Brain microvascular endothelial cell (primary cell): ENCODE measurements at places on chromosomes 2 and 18.

- DNase-seq, result no peak
Measured at GRCh38 chr2:84636080-84636971, 120.0 kb downstream of the DNAH6 start.

DNA sequence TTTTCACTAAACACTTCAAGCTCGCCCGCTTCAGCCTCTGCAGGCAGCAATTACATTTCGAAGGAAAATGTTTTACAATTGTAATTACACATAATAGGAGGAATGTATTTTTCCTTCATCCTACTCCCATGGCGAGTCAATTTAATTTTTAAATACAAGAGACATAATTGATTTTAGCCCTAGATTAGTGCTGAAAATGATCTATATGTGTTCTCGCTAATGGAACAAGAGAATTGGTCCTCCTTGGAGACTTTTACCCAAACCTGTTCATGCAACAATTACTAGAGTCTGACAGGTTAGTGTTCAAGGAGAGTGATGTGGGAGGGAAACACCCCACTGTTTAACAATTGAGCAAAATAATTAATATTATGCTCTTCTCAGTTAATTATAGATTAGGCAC, 509.4 kb upstream of the SETBP1 start:
- DNase-seq, result no peak

DNA sequence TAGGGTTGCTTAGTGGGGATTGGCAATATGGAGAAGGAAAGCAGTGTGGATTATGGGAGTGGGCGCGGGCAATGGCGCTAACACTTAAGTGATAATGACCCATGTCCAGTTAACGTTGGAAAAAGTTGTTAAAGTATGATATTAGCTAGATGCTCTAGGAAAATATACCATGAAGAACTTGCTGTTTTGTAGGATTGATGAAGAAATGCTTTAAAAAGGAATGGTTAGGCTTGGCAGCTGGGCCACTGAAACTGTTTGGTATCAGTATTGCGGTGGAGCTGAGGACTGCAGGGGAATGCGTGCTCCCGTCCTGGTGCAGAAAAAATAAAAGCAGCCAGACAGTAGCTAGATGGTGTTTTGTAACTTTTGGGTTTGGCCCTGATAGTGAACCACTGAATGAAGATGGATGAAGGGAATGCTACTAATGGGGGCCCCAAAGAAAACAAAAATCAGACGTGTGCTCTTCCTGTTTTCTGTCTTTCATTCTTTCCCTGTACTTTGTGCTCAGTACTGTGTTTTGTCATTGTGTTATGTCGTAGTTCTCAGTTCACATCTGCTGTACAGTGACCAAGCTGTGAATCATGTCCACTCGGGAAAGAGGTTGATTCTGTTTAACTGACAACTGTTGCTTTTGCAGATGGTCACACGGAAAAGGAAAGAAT, 999 bp downstream of the INSIG2 start:
- peak; percentile 47 for DNase-seq

DNA sequence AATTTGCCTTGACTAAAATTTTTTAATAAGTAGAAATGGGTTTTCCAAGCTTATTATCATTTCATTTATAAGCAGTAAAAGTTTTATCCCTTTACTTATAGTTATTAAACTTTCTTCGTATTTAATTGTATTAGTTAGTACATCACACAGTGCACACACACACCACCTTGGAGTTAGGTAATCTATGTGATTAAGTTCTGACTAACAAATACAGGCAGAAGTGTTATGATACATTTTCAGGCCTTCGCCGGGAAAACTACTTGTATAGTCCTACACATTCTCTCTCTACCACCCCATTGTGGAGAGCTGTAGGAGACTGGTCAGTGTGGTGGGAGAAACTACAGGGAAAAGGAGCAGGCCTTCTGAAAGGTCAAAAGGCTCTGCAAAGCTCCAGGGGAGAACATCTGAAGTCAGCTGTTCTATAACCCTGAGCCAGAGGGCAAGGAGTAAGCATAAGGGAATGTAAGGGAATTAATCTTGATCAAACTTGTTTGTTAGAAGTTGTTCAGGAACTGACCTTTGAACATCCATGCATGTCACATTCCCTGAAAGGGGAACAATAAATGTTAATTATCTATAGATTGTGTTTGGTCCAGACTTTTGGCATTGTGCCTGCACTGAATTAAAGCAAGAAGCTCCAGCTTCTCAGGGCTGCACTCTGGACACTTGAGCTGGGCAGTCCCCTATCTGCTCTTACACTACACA, 231.7 kb downstream of the FSIP2 start:
- no peak for DNase-seq

- peak; percentile 87 for DNase-seq
Measured at GRCh38 chr2:197097578-197098366, 171.3 kb upstream of the PGAP1 start.

DNA sequence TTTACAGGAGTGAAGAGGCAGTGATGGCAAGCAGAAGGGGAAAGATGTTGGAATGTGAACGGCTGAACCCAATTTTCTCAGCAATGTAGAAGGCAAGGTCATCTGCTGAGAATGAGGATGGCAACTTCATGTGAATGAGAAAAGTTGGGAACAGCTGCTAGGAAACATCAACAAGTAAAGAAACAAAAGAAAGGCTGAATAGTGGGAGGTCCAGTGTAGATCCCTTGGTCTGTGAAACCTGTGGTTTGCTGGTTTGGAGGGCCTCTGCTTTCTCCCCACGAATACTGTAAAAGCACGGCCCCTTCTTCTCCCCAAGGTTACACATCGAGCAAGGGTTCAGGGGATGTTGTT, 27.4 kb downstream of the MARCHF4 start:
- DNase-seq, result no peak

DNA sequence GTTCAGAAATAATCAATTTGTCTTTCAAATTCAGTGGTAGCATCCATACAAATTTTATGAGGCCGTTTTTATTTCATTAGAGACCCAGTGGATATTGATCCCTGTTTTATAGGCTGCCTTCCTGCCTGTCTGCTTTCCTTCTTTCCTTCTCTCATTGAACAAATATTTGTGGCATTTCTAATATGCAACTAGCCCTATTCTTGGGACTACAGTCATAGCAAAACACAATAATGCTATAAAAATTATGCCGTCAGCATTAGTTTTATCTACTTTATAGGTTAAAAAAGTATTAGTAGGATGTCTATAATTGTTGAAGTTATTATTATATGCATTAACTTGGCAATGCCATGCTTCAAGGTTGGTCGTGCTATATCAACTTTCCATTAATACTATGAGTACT, 2037.8 kb upstream of the LRRTM1 start:
- DNase-seq, result no peak

DNA sequence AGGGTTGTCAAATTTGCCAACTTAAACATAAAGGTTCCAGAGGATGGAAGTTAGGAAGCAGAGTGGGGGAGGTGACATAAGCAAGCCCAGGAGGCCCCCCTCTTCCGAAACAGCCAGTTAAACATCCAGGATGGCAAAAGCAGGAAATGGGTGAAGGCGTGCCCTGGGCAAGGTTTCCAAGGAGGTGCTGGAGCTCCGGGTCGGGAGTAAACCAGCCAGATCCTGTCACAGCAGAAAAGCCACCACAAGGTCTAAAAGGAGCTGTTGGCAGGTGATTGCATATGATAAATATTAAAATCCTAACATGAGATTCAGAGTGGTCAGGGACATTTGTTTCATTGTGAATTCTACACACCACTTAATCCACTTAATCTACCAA, 572.2 kb upstream of the SALL3 start:
- DNase-seq, result no peak

- no peak for DNase-seq
Measured at GRCh38 chr2:108243566-108243965, 3.8 kb downstream of the SULT1C3 start.

DNA sequence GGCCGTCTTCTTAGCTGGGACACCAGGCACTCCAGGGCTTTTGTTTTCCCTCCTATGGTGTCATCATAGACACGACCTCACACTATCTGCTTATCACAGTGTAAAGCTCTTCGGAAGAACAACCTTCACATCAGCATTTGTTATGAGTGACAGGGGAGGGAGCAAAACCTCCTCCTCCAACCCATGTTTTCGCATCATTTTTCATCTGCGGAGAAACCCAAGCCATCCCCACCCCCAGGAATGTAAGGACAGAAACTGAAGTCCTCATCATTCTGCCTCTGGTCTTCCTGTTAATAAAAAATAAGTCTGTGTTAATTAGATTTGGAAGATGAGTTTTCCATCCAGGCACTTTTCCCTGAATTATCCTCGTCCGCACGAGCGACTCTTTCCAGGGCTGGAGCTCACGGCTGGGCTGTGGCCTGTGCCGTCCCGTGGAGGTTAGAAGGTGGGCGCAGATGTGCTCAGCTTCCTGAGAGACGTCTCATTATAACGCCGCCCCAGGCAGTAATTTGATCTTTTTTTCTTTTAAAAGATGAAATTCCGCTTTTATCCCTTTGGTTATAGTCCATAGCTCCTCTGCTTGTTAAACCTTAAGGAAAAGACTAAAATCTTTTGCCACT, 101.6 kb upstream of the TMEM18 start:
- no peak for DNase-seq

DNA sequence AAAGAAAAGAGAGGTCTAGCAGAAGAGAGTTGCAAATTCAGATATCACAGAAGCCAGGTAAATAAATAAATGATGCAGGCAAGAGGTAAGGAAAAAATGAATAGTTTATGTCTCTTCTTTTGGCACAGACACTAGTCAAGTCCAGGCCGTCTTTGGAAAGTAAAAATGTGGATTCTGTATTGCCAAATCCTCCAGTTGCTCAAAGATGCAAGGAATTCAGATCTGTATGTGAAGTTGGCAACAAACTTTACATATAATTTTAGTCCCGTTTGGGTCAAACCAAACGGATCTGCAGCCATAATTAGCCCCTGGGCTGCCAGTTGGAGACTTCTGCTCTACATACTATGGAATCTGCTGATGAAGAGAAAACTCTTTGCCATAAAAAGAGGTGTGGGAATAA, 200.5 kb upstream of the RND3 start:
- DNase-seq, result no peak

DNA sequence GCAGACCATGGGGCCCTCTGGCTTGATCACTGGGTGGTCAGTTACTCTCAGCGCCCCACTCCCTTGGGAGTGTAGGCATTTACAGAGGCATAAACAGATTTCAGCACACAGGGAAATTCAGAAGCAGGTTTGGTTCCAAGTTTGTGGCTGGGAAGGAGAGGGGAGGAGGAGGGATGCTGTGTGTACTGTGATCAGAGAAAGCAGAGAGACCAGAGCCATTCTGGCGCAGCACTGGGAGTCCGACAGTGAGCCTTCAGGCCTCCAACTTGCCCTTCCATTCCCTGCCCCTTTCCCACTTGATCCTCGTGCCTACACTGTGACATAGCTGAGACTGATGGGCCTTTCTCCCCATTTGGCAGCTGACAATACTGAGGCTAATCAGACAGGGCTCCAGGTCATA, 47.8 kb upstream of the LOXHD1 start:
- no peak for DNase-seq

DNA sequence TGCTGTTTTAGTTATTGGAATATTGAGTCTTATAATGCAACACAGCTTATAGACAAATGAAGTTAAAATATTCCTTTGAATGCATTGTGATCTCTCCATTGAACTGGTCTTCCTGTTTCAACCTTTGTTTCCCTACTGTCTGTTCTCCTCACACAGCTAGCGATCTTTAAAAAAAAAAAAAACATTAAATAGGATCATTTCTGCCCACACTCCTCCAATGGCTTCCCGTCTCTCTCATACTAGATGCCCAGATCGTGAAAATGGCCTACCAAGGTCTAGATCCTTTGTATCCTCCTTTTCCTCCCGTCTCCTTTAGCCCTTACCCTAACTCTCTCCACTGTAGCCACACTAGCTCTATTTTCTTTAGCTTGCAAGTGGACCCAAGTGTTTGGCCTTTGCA, 2.4 kb downstream of the FAM171B start:
- no peak for DNase-seq

DNA sequence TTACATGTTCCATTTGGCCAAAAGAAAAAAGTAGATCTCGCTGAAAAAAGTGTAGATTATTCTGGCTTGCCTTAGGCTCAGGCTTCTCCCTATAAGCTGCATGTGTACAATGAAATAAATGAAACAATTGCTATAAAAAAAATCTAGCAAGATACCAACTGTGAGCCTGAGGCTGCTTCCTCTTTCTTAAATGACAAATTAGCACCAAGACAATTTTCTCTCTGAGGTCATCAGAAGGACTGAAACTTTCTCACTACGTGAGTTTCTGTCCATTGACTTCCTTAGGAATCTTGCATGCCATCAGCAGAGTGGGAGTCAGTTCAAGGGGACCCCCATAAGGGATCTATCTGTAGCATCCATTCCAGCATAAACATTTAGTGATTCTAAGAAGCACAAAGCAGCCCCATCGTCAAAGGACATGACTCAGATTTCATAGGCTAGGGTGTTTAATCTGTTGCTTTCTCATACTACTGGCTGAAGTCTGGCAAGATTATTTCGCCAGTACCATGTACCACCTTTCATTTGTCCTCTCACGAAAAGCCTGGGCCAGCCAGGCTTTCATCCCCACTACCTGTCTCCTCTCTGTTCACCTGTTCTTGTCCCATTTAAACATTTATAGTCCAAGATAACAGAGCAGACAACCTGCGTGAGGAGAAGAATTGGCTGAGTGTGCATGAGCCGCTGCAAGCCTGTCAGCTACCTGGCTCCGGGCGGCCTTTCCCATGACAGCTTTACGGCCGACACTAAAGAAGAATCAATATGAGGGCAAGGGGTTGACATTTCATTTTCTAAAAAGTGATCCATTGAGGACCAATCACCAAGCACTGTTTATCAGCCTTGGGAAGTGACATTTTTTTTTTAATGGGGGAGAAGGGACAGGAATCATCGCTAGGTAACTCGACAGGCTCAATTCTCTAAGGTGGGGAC, 120.0 kb downstream of the EPHA4 start:
- no peak for DNase-seq

DNA sequence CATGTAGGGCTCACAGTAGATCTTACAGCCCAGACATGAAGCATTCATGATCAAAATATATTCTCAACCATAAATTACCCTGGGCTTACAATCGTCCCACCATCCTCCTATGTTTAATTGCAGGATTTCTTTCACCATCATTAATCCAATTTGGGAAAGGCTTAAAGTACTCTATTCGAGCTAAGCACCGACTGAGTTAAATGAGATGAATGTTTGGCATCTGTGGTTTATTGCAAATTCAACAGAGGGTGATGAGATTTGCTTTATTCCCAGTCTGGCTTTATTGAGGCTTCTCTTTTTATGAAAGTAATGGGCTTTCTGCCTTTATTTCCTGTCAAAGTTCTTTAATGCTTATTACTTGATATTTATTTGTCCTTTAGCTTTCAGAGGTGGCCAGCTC, 159.0 kb downstream of the METTL4 start:
- no peak for DNase-seq

GRCh38 chr18:11963991-11964484, 17.3 kb upstream of the IMPA2 start:
- DNase-seq, result no peak
